AG09309 (cell line): ENCODE measurements at places on chromosomes 7 and 10.
A peak's percentile ranks its signal among the peaks of the same experiment; 100 is the strongest.

GRCh38 chr7:114788706-114789105, 133.2 kb upstream of the MDFIC start:
- DNase-seq: no peak

- no peak for DNase-seq
Observed at GRCh38 chr7:20136647-20137046, 80.5 kb downstream of the MACC1 start.

GRCh38 chr10:79585870-79586527, 24.7 kb upstream of the SFTPA1 start:
- no peak for DNase-seq

- DNase-seq: peak; percentile 65
Observed at GRCh38 chr7:116776610-116777289, 85.6 kb upstream of the CAPZA2 start.

DNA sequence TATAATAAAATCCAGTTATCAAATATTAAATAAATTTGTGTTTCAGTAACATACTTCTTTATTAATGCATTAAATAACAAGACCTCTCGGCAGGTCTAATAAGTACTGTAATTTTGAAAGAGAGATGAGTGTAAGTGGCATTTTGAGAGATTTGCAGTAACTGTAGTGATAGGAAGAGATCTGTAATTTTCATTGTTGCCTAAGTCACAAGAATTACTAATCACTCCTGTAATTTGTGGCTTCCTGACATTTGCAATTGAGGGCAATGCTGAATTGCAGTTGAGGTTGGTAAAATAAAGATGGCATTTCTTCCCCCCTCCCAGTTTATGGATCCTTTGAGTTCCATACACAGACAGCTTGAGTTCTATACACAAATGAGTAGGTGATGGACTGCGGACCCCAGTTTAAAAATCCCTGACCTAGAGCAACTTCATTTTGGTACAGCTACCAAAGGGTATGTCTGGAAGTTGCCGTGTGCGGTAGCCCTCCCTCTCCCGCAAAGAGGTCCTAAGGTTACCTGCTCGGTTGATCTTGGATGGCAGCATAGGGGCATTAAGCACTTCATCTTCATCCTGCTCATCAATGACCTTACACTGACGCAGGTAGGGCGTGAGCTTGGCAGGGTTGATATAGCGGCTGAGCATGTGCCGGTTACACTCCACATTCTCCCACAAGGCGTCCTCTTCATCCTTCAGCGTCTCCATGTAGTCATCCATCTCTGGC, 96.4 kb downstream of the CARD11 start:
- no peak for DNase-seq

GRCh38 chr10:112826018-112826697, 123.9 kb upstream of the TCF7L2 start:
- DNase-seq: no peak

DNA sequence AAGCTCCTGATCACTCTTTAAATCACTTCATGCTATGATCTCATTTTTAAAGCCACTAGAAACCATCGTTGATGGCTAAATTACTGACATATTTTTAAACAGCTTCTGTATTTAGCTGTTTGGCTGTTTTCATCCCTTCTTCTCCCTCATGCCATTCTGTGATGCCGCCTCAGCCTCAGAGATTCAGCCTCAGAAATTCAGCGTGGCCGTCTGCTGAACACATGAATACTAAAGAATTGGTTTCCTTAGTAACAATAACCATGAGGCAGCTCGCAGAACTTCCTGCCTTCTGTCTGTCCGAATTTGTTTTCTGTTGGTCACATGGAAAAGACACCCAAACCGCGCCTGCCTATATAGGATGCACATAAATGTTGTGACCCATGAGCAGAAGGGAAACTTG, 31.0 kb upstream of the FZD1 start:
- no peak for DNase-seq

- DNase-seq: no peak
Observed at GRCh38 chr10:71476228-71477011, 79.7 kb downstream of the CDH23 start.

- DNase-seq: no peak
Observed at GRCh38 chr10:104256335-104256961, 1.8 kb downstream of the GSTO1 start.

DNA sequence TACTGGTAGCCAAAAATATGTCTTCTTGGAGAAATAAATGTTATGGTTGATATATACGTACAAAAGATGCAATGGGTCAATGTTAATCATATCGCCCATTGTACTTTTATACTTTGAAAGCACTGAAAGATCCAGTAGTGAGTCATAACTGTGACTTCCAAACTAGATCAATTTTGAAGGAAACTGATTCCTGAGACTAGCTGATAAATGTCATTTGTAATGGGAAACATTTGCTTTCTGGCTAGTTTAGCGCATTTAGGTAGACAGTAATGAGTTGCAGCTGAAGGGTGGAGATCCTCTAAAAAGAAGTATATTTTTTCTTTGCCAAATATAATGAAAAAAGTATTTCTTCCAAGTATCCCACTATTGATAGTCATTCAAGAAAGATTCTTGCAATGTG, 53.5 kb upstream of the ARHGAP21 start:
- DNase-seq: no peak

- no peak for DNase-seq
Observed at GRCh38 chr10:6819301-6819700, 239.2 kb upstream of the PRKCQ start.

DNA sequence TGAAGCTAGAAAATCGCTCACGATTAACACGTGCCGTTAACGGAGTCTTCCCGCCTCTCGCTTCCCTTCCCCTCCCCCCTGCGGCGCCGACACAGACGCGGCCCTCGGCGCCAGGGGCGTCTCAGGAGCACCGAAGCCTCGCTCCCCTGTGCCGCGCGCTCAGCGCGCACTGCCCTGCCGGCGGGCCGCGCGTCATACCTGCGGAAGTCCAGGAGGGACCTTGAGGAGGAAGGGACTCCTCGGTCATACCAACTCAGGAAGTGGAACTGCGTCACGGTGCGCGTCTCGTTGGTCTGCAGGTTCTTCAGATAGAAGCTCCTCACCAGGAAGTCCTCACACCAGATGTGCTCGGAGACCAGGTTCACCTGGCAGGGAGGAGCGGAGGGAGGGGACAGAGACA, 239.6 kb downstream of the DNAJB6 start:
- no peak for DNase-seq

- DNase-seq: no peak
Observed at GRCh38 chr10:62136931-62137330, 131.7 kb downstream of the RTKN2 start.

DNA sequence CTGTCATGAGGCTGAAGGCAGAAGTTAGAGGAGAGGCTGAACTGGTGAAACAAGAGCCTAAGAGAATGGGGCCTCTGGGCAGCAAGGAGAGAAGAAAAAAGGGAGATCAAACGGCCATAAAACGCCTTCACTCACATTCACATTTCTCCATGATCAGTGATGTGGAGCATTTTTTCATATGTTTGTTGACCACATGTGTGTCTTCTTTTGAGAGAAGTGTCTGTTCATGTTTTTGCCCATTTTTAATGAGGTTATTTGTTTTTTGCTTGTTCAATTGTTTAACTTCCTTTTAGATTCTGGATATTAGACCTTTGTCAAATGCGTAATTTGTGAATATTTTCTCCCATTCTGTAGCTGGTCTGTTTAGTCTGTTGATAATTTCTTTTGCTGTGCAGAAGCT, 155.0 kb downstream of the TMEM26 start:
- no peak for DNase-seq

DNA sequence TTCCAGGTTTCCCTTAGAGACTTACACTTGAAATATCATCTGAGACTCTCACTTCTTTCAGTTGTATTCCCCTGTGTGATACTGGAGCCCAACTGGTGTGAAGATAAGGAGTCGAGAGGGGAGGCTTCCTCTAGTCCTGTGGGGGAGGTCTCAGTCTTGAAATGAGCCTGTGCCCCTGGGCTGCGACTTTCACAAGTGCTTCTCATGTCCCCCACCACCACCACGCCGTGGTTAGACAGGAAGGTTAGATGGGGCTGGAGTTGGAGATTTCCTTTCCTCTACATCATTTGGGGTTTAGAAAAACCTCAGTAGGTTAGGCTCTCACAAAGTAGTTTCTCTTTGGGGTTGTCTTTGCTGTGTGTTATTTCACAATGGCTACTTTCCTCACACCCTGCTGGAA, 25.6 kb upstream of the MKX start:
- no peak for DNase-seq
